Astrocyte of the hippocampus (primary cell): ENCODE measurements at places on chromosomes 16 and 17.

GRCh38 chr17:39946551-39947330 lies 16.1 kb upstream of the GSDMA start:
- no peak for DNase-seq

- DNase-seq: no peak
Measured at GRCh38 chr16:52022177-52022576, 524.8 kb downstream of the TOX3 start.

GRCh38 chr16:65916995-65917394 lies 449.5 kb upstream of the CDH5 start:
- DNase-seq: no peak

- peak; percentile 93 for DNase-seq
Measured at GRCh38 chr17:17900615-17901520, 64.1 kb upstream of the SREBF1 start.

DNA sequence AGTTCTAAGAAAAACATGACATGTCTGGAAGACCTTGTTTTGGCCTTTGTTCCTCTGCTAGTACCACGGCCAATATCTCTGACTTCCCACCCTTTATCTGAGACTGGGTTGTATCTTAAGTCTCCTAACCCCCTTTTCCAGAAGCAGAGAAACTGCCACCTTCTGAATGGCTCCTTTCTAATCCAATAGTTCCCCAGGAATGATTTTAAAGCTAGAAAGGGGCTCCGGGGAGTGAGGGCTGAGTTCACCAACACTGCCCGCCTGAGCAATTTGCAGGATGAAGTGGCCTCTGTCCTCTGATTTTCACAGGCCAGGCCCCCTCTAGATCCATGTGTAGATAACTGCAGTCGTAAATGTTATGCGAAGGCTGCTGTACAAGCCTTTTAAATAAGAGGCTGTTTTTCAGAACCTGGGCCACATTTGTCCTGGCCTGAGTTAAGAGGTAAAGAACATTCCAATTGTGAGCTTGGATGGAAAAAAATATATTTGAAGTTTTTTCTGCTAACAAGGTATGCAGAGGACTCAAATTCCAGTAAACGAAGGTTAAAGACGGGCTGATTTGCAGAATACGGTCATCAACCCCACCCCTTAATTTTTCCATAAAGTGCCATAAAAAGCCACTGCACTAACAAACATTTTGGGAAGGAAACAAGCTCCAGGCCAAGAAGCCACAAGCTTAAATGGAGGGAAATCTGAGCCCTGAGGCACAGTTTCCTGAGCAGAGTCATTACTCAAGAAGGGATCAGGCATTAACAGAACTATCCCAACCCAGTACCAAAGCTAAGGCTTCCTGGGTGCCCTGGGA lies 117.0 kb upstream of the MAF start:
- DNase-seq: no peak
